Left renal pelvis (tissue), 4 donors: ENCODE measurements at places on chromosomes 4 and X. TPM values are rescaled to one million over a fixed set of nuclear protein-coding genes. Genes with fewer than 3 reads are reported as not detected.

GRCh38 chr4:108662629-108663028 is 12.2 kb downstream of the OSTC start:
- DNase-seq = peak; percentile 52

GRCh38 chr4:47531241-47531953 is 46.3 kb downstream of the ATP10D start:
- no peak for DNase-seq

DNA sequence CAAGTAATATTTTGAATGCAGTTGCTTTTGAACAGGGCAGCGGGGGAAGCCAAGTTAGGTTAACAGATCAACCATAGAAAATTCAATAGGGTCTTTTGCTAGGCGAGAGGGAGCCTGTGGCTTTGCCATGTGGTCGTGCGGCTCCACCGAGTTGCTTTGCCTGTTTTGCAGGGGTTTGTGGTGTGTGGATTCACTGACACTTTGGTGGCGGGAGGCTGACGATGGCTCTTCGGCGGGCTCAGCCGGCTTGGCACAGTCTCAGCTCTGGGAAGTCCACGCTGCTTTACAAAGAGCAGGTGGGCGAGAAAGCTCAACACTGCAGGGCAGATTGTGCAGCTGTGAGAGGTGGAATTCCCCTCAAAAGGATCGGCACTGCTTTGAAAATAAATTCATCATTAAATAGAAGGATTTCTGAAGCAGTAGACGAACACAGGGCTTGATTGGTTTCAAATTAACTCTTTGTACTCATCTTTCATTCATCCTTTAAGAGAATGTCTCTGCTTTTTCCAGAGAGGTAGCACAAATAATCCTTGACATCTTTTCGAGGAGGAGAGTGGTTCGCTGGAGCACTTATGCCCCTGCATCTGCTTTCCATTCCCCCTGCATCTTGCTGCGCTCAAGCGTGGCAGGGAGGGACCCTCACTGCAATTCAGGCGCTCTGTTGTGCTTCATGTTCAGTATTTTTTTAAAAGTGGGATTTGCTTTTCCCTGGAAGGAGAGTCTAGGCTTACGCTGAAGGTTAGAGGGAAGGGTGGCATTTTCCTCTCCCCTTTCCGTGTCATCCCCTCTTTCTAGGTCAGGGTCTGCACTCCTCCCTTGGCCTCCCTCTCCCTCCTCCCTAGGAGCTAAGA is 201.8 kb upstream of the LEF1 start:
- DNase-seq = no peak

DNA sequence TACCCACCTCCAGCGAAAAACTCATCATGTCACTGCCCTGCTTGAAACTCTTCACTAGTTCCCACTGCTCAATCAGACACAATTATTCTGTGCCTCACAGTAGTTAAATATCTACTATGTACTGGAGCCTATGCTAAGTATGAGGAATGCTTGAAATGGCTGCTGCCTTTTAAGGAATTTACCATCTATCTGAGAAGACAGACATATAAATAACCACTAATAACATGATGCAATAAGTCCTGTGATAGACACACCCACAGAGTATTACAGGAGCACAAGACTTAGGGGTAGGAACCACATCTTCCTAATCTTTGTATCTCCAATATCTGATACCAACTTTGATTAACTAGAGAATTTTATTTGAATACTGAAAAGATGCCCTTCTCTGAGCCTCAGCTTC is 21.1 kb downstream of the SLC25A53 start:
- DNase-seq = no peak

GRCh38 chr4:6625256-6625655 is 15.2 kb upstream of the MRFAP1 start:
- DNase-seq = no peak

SNCA gene
- 53.0 TPM for polyA plus RNA-seq
